ENCODE measurements at places on chromosomes 11 and 22.

DNA sequence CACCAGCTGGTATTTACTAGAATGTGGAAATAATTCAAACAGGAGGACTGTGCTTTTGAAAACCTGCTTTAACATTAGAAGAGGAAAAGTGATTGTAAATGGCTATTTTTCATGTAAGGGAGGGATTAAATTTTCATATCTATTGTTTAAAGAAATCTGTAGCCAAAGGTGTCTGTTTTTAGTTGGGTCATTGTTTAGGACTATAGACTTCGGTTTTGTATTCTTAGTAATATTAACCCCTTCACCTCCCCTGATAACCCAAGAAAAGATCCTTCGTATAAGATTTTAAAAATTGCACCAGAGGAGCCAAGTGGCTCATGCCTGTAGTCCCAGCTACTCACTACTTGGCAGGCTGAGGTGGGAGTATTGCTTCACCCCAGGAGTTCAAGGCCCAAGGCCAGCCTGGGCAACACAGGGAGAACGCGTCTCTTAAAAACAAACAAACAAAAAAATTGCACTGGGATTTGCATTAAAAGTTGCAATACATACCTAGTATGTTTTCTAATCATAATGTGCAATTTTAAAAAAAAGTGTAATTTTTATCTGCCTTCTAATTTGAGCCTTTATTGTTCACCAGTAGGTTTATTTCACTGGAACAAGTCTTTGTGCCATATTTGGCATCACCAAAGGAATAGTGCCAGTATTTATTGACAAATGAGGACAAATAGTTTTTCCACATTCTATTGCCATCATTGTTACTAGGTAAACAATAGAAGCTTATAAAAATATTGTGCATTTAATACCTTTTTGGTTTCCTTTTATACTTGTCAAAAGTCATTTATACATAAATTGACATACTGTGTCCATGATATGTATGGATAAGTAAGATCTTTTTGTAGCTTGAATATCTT, 34.3 kb downstream of the MTMR3 start:
- DNase-seq = no peak

DNA sequence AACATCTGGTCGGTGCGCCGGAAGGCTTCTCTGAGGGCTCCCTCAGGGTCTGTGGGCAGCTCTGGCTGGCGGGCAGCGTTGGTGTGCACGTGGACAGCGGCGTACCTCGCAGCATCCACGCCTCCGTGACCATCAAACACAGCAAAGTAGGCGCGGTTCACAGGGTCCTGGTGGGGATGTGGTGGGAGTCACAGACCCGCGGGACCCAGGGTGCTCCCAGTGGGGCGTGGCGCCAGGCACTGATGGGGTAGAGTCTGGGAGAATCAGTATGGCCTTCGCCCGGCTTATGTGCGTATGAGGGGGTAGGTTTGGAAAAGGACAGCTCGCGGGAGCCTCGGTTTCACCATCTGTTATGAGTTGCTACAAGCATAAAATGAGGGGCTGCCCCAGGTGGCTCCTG, 19.2 kb downstream of the PPM1F start:
- DNase-seq = no peak

- no peak for DNase-seq
Observed at GRCh38 chr22:30541961-30542810, 4.4 kb downstream of the SEC14L6 start.

DNA sequence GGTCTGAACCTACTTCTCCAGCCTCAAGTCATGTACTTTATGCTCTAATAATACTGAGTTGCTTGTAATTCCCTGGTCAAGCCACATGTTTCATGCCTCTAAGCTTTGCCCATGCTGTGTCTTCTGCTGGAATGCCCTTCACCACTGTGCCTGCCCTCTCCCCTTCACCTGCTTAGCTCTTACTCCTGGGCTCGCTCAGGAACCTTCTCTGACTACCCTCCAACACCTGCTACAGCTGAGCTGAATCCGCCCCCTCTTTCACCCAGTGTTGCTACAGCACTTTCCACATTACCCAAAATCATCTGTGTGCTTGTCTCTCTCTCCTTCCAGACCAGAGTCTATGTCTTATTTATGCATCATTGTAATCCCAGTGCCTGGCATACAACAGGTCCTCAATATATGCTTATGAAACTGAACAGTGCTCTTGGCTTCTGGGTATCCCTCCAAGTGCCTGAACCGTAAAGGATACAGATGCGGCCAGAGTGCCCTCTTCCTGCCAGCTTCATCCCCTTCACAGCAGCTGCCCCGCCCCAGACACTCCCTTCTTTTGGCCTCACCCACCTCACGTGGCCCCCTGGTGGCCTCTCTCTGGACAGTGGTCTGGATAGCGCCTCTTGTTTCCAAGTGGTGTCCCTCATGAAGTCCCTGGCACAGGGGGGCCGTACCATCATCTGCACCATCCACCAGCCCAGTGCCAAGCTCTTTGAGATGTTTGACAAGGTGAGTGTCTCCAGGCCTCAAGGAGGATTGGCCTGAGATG, 7.1 kb downstream of the ABCG4 start:
- DNase-seq = no peak

DNA sequence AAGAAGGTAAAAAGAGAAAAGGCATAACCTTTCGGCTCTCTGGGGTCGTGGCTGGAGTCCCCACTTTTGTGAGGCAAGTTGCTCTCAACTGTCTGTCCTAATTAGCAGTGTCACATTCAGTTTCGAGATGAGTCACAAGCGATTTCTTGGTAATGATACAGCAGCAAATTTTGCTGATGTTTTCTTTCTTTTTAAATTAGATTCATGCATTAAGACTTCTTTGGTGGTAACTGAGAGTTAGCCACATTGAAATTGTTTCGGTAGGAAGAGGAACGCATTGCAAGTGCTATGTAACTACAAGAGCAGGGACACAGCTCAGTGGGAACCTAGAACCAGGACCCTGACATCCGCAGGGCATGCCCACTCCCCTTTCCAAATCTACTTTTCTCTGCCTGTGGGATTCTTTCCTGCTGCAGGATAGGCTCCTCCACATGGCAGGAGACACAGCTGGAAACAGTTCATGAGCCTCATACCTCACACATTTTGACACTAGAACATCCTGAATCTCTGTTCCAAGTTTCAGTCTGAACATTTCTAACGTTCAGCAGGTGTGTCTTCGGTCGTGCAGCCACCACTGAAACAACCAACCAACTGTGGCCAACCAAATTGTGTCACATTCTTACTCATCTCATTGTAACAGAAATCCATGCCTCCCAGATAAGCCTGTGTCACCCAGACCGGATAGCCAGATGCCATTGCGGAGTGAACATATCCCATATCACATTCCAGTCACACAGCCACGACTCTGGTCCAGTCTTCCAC, 987.6 kb downstream of the NTM start:
- peak; percentile 8 for DNase-seq

DNA sequence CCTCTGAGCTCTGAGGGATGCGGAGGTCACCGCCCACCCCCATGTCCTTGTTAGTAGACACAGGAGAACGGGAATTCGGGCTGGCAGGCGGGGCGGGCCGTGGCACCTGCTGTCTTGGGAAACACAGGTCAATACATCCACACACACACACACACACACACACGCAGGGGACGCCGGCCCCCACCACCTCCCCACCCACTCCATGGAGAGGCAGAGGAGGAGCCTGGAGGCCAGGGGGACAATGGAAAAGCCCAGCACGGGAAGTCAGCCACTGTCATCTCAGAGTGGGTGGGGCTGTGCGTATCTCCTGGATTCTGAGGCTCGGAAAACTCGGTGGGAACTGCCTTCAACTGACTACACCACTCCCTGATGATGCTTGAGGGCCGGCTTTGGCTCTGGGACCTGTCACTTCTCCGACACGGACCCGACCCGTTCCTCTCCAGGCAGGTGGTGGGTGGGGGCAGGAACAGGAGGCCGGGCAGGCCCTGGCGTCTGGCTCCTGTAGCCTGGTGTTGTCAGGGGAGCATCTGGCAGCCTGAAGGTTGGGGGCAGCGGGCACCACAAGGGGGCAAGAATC, 18.5 kb upstream of the TMEM184B start:
- DNase-seq = no peak

DNA sequence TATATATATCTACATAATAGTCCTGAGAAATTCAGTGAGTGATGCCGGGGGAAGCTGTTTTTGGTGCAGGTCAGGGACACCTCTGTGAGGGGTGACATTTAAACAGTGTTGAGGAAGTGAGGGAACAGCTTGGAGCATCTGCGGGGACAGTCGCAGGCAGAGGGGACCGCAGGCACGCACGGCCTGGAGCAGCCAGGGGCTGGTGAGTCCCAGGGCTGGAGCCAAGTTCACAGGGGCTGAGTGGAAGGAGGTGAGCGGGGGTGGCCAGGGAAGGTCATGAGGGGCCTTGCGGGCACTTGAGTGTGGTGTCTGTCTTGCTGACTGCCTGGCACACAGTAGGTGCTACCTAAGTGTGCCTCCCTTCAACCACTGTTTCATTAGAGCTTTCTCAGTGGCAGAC, 65.4 kb downstream of the TSPAN18 start:
- no peak for DNase-seq

DNA sequence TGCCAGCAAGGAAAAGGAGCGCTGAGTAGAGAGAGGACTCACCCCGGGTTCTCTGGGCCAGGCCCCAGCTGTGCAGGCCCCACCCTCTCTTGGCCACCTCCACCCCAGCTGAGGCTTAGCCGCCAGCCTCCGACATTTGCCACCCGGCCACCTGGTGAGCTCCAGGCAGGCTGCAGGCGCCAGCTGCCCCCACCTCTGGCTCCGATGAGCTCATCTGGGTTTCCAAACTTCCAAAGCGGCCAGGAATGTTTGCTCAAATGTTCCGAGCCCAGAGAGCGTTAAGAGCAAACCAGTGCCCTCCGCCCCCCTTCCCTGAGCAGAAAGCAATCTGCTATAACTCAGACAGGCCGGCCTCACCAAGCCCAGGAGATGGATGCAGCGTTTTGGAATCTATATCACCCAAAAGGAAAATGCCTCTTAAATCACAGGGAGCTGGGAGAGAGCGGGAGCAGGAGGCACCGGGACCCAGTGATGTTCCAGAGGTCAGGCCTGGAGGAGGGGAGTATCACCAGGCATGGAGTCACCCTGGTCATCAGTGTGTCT, 9.1 kb upstream of the MN1 start:
- DNase-seq = no peak

- peak; percentile 20 for DNase-seq
Observed at GRCh38 chr11:12090061-12090591, 20.3 kb upstream of the MICAL2 start.
